ENCODE measurements at places on chromosomes 13 and 19. TPM values are rescaled to one million over a fixed set of nuclear protein-coding genes. Genes with fewer than 3 reads are reported as not detected.

DNA sequence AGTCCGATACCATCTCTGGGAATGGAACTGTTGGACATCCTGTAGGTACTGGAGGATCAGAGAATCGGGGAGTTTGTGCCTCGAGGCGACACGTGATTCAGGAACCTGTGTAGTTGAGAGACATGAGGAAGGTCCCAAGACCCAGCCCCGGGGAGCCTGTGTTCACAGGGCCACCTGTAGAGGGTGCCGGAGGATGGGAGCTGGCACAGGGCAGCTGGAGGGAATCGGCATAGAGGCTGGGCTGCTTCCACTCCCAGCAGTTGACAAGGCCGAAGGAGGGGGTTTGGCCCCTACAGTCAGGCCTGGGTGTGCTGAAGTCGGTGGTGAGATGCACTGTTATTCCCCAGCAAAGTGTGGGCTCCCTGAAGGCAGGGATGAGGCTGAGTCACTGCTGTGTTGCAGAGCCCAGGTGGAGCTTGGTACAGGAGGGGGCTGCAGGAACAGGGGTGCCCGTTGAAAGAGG is 2.5 kb upstream of the ISYNA1 start:
- DNase-seq: peak; percentile 57
- H3K27ac ChIP-seq: peak overlapping the region; percentile 50
- H3K36me3 ChIP-seq: peaks cover 19% of the 10 kb centered on the region
- H3K27me3 ChIP-seq: no peaks in the 10 kb centered on the region
- no peak overlapping the region for H3K4me3 ChIP-seq

DNA sequence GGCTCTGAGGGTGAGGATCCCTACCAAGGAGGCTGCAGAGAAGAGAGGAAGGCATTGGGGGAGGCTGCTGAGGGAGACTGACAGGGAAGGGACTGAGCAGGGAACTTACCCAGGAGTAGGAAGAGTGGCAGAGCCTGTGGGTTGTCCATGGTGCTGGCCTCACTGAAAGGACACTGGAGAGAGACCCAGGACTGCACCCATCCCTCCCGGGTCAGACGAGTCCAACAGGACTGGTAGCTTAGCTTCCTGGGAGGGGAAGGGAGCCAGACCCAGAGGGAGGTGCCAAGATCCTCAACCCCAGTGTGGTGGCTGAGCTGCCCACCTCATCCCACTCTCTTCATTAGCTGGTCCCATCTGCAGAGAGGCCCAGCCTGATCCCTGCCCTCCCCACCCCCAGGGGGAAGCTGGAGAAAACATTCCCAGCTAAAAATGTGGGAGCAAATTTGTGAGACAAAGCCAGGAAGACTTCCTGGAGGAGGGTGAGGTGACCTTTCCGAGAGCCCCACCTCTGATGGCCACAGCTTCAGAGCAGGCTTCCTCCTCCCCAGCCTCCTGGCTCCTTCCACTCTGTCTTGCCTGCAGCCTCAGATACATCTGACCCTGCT is at the start of gene VSIG10L:
Gene VSIG10L (minus strand): TSS at position 164 of the 605 bp plus-strand sequence. CDS start 15 bp downstream, at position 149.
- peak within 1 kb of the TSS; percentile 67 for H3K27ac ChIP-seq
- peaks cover 76% of the 10 kb centered on the region for H3K4me1 ChIP-seq
- peak within 1 kb of the TSS; percentile 45 for H3K4me3 ChIP-seq
- DNase-seq: no peak

GRCh38 chr19:2340496-2341243 is 12.2 kb downstream of the SPPL2B start:
- H3K36me3 ChIP-seq: no peaks in the 10 kb centered on the region
- no peak for DNase-seq
- H3K27ac ChIP-seq: no peak overlapping the region
- peaks cover 2% of the 10 kb centered on the region for H3K4me1 ChIP-seq
- no peaks in the 10 kb centered on the region for H3K27me3 ChIP-seq

GRCh38 chr13:106036870-106037269 is 498.6 kb downstream of the EFNB2 start:
- H3K4me1 ChIP-seq: no peaks in the 10 kb centered on the region
- no peaks in the 10 kb centered on the region for H3K27me3 ChIP-seq
- DNase-seq: no peak
- no peak overlapping the region for H3K4me3 ChIP-seq
- H3K36me3 ChIP-seq: no peaks in the 10 kb centered on the region
- H3K27ac ChIP-seq: no peak overlapping the region

- H3K36me3 ChIP-seq: no peaks in the 10 kb centered on the region
- peaks cover 20% of the 10 kb centered on the region for H3K27me3 ChIP-seq
- DNase-seq: no peak
- H3K27ac ChIP-seq: no peak overlapping the region
- H3K4me1 ChIP-seq: peaks cover 19% of the 10 kb centered on the region
Observed at GRCh38 chr13:99412856-99413255, 88.4 kb upstream of the TM9SF2 start.

SOHLH2 gene
- total RNA-seq: not detected

LSM7 gene
- 152 TPM for total RNA-seq

CBARP gene
- total RNA-seq: 1.2 TPM
